ENCODE measurements at places on chromosomes 5 and 9.

- no peak for DNase-seq
These were observed 1.2 kb upstream of the RNF44 start for GRCh38 chr5:176538230-176538988.

GRCh38 chr5:148826739-148827070, 294 bp downstream of the ADRB2 start:
- no peak for DNase-seq

DNA sequence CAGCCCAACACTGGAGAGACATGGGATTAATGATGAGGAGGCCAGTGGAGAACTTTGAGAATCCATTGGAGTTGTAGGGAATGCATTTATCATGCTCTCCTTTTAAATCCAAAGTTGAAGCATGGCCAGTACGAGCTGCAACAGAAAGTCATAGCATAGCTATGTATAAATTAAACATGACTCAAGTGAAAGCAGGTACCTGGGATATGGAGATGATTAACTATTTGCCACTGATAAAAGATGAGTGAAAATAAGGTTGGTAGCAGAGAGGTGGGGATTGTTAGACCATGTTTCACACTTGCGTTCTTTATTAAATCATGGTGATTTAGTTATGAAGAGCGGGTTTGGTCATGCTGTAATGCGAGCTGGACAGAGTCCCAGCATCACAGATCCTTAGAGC, 189.6 kb downstream of the ARHGEF28 start:
- no peak for DNase-seq

GRCh38 chr5:54663866-54664265, 146.3 kb downstream of the SNX18 start:
- no peak for DNase-seq

DNA sequence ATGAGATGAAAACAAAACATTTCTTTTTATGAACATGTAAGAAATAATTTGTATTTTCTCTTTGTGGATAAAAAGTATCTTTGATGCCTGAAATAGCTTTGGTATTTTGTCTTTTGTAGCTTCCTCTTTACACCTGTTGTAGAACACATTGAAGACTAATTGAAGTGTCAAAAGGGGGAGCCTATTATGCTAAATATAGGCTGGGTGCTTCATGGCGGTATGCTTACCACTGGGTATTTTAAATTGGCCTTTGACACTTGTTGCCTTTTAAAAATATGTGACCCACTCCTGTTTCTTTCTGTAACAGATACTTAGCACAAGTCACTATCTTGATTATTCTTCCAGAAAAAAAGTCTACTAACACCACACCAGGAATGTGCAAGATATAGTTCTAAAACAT, 226.4 kb downstream of the KIAA0825 start:
- DNase-seq: no peak

DNA sequence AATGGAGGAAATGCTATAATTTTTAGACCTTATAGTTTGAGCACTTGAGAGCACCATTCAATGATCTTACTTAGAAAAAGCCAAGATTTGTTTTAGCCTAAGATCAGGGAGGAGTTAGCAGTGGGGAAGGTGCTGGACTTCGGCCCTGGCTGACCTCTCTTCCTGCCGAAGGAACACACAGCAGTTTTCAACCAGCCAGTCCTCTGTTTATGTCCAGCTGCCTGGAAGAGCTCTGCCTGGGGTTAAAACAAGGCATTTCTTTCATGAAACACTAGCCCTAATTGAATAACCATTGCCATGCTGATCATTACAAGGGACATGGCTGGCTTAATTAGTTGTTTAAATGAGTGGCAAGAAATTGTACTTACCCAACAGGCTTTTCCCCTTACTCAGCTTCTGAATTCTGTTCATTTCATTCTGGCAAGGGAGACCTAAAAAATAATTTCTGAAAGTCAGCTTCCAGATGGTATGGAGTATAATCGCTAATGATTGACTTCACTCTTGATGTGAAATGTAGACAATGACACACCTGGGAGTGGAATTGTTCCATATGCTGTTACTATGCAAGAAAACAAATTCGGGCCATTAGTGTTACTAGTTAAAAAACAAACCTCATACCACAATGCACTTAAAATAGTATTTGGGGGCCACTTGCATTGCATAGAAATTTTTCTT, 514.2 kb downstream of the SPOCK1 start:
- no peak for DNase-seq

GRCh38 chr5:150670275-150670947, 9.4 kb downstream of the MYOZ3 start:
- no peak for DNase-seq

DNA sequence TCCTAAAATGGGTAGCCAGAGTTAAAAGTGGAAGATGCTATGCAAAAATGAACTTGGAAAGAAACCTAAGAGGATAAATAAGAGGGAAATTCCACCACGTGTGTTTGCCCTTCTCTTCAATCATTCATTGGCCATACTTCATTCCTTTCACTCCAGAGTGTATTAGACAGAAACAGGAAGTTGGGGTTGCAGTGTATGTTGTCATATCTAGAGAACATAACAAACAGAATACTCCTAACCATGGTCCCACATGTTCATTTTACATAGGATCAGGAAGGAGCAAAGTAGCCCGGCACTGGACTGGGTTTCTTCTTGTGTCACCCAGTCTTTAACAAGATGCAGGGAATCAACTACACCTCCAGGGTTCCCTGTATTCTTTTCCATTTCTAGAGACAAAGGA, 7.6 kb upstream of the GPBP1 start:
- DNase-seq: no peak

GRCh38 chr5:32388432-32389129, 56.0 kb downstream of the ZFR start:
- no peak for DNase-seq

GRCh38 chr9:89542401-89543021, 44.6 kb upstream of the SEMA4D start:
- DNase-seq: no peak

GRCh38 chr9:104872656-104873488, 55.1 kb downstream of the ABCA1 start:
- DNase-seq: peak; percentile 97

DNA sequence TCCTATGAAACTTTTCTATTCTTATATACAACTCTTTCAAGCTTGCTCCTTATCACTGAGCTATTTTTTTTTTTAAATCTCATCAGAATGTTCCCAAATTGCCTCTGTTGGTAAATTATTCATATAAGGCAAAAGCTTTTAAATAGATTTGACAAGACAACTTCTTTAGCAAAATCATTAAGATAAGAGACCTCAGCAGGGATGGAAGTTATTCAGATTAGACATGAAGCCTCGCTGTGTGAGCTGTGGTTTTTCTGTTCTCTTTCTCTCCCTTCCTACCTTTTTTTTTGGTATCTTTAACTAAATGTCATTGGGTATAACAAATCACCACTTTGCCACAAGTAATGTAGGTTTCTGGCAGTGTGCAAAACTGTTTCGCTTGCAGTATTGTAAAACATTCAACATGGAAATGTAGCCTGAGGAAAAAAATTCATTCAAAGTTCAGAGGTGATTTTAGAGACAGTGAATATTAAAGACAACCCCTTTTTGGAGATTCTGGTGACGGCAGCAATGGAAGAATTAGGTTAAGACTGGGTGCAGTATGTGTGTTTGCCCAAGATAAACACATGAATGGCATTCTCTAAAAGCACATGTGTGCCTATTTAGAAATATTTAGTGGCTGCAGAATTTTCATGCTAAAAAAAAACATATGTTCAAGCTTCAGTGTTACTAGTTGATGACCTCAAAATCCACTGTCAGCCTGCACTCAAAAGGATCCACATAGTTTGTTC, 467.1 kb downstream of the ZNF608 start:
- no peak for DNase-seq

DNA sequence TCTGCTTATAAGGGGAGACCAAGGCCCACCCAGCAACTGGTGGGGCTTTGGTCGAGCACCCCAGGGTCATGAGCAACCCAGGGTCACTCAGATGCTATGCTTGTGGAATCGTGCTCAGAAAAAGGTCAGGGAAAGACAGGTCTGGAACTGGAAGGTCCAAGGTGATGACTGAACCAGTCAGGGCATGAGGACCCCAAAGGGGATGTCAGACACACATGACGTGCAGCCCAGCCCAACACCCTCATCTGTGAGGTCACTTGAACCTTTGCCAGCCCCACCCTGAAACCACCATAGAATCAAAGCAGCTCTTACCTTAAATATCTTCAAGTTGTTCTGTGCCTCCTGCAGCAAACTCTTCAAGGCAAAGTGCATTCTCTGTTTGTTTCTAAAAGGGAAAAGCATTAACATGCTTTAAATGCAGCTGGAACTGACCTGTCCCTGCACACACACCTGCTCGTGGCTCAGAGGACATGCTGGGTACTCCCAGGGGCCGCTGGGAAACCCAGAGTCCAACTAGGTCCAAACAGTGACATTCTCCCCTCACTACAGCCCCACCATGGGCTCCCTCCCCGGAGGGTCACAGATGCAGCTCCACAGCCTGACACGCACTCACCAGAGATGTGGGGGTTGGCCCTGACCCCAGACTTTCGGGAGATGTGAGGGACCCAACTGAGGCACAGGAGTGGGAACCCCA, 29.4 kb downstream of the IPPK start:
- no peak for DNase-seq

- no peak for DNase-seq
These were observed 300.1 kb downstream of the ASTN2 start for GRCh38 chr9:117114768-117115167.

DNA sequence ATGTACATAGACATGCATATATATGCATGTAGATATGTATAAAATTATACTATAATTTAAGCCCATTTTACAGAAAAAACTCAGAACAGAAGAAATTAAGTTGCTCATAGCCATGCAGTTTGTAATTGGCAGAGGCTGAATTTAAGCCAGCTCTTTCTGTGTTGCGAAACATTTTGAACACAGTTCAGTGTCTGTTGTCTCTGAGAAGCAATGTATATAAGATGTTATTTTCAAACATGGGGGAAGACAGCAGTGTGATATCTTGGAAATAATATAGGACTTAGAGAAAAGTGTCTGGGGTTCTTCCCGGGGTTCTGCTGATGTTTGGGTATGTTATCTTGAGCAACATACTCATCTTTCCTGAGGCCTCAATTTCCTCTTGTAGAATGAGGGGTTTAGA, 37.6 kb downstream of the SVEP1 start:
- DNase-seq: no peak

- peak; percentile 60 for DNase-seq
These were observed 33.5 kb upstream of the EBF1 start for GRCh38 chr5:159133041-159133741.

DNA sequence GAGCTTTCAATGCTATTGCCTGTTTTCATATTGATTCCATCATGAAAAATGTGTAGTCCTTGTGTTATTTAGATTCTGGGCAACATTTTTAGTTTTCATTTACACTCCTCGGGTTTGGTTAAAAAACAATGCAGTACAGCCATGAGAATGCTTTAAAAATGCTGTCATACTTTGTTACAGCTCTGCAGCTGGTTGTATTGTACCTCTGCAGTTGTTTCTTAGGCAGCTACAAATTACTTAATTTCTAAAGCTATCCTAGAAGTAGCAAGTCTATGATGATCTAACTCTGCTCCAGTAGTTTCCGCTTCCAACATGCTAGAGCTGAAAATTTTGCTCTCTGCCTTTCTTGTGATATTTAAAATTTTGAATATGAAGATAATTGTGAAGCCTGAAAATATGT, 20.2 kb downstream of the SNX18 start:
- no peak for DNase-seq

DNA sequence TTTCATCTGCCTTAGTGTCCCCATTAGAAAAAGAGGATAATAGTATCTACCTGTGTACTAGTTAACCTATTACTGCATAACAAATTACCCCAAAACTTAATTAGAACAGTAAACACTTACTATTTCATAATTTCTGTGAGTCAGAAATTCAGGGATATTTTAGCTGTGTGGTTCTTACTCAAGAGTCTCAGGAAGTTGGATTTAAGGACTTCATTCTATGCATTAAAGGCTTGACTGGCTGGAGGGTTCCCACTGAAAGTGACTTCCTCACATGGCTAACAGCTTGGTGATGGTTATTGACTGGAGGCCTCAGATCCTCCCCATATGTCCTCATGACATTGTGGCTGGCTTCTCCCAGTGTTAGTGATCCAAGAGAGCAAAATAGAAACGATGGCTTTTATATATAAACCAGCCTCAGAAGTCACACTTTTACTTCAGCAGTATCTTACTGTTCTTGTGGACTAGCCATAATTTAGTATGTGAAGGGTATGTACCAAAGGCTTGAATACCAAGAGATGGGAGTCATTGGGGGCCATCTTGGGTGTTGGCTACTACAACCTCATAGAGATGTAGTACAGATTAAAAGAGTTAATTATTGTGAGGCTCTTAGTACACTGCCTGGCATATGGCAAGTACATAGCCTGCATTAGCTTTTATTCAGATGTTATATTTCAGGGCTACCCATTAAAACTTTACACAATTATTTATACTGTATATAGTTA, 9.9 kb downstream of the RAD23B start:
- no peak for DNase-seq

GRCh38 chr5:375336-375920, 53.9 kb downstream of the AHRR start:
- DNase-seq: no peak

- no peak for DNase-seq
These were observed at the start of gene ANKRD55 for GRCh38 chr5:56233230-56233629. Gene ANKRD55 (minus strand): TSS chr5:56233330. CDS start chr5:56232913, 417 bp downstream.

DNA sequence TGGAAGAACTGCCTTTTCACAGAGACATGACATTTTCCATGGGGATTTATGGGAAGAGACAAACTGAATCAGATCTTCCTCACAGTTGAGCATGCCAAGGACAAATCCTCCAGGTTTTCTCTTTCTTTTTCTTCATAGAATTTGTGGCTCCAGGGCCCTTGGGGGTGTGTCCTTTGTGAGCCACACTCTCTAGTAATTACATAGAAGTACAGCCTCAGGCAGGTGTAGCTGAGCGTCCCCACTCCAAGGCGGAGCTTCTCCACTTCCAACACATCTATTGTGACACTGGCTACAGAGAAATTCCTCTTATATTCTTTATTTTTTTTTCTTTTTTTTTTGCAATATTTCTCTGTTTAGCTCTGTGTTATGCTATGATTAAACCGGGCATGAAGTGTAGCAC, 420.5 kb upstream of the CD180 start:
- DNase-seq: no peak

- DNase-seq: no peak
These were observed 37.4 kb upstream of the SRP19 start for GRCh38 chr5:112823656-112824055.

- no peak for DNase-seq
These were observed 61.5 kb downstream of the ARSB start for GRCh38 chr5:78923622-78923970.

DNA sequence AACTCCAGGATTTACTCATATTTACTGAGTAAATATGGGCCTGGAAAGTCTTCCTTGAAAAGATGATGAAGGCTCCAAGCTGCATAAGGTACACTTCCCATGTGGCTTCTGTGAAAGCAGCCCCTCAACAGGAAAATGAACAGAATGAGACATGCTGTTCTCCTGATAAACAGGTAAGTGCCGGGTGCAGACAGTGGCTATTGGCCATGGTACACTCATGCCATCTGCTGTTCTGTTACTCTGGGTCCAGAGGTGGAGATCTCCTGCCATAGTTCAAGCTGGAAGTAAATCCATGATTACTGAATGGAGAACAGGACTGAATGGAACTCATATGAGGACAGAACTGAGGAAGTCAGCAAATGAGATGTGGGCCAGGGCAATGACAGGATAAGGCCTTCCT, 103.6 kb downstream of the SLIT3 start:
- DNase-seq: no peak

Measured in kidney capillary endothelial cell (primary cell).